ENCODE measurements at places on chromosomes 2 and 18.
A peak's percentile ranks its signal among the peaks of the same experiment; 100 is the strongest.

- no peak for DNase-seq
Observed at GRCh38 chr2:85310330-85310729, 17.5 kb downstream of the TGOLN2 start.

- DNase-seq = no peak
Observed at GRCh38 chr2:70979180-70979488, 704 bp downstream of the ANKRD53 start.

DNA sequence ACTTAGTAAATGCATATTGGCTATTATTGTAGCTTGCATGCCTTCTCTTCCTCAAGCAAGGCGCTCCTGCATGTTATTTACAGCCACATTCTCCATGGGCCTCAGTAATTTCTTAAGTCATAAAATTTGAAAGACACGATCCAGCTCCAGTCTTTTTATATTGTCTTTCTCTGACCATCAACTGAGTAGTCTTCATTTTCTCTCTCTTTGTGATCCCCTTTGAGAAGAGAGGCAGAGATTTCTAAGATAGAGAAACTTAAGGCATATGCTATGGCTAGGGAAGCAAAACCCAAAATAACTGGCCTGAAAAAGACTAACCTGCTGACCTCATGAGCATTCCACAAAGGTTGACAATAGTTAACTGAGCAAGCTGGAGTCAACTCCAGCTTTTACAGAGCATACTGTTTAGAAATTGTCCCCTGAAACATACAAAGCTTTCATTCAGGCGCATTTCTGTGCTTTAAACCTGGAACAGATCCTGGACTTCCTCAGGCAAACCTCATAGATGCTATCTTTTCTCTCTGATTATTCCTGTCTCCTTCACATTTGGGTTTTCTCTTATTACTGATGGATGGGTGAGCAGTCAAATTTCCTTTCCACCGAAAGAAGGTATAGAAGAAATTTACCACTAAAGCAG is 4.6 kb downstream of the DPP4 start:
- no peak for DNase-seq

DNA sequence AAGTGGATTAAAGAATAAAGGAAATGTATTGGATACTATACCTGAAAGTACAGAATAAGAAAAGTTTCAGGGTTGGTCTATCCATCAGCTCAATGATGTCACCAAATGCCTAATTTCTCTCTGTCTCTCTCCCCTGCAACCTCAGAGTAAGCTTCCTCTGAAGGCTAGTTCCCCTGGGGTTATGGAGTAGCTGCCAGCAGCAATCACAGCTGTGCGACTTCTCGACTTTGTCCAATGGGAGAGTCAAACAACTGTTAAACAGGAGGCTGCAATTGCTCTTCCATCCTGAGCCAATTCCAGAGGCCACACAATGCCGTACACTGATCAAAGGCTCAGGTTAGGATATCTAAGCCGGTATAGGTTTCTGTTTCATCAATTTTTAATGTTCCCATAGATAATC is 95.3 kb upstream of the FANCL start:
- DNase-seq = no peak

- no peak for DNase-seq
Observed at GRCh38 chr2:174247474-174248186, 702 bp downstream of the OLA1 start.

DNA sequence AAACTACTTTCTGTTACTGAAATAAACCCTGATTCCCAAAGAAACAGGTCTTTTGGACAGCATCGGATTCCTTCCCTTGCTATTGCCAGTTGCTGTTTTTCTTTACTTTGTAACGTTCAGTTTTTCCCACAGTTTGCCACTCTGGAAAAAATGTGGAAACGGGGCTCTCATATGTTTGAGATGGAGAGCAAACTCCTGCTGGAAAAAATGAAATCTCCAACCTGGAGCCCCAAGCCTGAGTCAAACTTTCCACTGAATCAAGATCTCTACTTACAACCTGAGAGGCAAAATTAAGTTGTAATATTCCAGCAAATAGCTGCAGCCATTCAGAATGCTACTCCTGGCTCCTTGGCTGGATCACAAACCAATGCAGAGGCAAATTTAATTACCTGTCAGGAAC is 270.7 kb downstream of the SRBD1 start:
- no peak for DNase-seq

- DNase-seq = no peak
Observed at GRCh38 chr2:42178335-42178734, 9.2 kb downstream of the EML4 start.

DNA sequence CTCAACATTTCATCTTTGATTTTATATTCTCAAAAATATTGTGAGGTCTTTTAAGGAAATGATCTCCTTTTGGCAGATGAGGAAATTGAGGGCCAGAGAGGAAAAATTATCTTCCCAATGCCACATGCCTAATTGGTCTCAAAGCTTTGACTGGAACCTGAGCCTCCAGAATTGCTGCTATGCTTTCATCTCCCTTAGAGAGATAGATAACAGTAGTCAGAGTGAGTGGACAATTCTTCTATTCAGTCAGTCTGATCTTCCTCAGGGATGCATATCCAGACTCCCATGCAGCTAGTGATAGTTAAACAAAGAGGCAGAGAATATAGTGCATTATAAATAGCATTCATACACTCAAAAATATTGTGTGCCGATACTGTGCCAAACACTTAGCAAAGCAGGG is 3.8 kb upstream of the CLASP1 start:
- DNase-seq = no peak

- no peak for DNase-seq
Observed at GRCh38 chr2:134104754-134105153, 149.1 kb upstream of the MGAT5 start.

DNA sequence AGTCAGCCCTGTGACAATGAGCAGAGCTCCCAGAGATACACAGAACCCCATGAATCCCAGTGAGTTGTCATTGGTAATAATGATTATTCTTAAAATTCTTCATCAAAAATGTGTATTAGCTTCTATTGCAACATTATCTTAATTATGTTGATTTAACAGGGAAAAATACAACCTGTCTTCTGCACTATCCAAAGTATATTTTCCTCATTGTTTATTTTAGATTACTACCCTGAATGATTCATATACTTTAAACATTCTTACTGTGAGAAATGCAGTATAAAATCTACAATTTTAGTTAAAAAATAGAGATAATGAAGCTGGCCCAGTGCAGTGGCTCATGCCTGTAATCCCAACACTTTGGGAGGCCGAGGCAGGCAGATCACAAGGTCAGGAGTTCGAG is 125.2 kb upstream of the LYPD1 start:
- no peak for DNase-seq

DNA sequence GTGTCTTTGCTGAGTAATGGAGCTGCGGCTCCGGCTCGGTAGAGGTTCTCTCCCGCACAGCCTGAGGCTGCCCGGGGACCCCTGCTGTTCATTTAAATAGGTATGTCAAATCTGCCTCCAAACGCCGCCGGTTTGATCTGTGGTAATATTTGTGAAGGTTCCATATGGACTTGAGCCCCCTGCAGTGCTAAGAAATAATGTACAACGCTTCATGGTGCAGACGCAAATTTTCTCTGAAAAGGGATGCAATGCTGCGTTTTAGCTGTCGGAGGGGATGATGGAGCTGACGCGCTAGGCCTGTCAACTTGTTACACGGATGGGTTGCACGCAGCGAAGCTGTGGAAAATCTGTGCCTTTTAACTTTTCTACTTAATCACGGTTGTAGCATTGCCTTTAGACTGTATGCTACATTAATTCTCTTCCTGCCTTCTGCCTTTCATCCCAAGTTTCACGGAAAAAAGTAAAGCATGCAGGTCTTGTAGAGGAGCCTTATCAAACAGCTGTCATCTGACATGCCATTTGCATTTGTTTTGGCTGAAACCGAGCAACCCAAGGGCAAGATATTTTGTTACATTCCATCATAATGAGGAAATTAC is 43.2 kb downstream of the MRPS9 start:
- DNase-seq = no peak

- no peak for DNase-seq
Observed at GRCh38 chr2:240287011-240287410, 146.6 kb upstream of the OTOS start.

GRCh38 chr2:10722252-10722825 is 909 bp downstream of the ATP6V1C2 start:
- no peak for DNase-seq

- DNase-seq = no peak
Observed at GRCh38 chr18:11081009-11081532, 68.3 kb downstream of the PIEZO2 start.

DNA sequence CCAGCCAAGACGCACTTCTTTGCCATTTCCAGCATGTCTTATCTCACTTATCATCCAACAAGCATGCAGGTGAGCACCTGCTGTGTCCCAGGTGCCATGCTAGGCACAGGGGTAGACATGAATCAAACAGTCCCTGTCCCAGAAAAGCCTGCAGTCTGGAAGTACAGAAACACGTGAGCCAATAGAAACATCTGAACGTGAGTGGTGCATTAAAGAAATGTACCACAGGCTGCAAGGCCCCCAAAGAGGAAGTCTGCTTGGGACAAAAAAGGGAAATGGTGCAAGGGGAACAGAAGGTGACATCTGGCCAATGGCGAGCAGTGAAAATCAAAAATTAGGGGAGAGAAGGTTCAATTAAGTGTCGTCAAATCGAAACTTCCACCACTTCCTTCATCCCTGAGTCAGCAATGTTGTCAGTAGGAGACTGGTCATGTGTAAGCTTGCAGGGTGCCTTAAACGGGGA is 17.6 kb upstream of the TMEM247 start:
- no peak for DNase-seq

DNA sequence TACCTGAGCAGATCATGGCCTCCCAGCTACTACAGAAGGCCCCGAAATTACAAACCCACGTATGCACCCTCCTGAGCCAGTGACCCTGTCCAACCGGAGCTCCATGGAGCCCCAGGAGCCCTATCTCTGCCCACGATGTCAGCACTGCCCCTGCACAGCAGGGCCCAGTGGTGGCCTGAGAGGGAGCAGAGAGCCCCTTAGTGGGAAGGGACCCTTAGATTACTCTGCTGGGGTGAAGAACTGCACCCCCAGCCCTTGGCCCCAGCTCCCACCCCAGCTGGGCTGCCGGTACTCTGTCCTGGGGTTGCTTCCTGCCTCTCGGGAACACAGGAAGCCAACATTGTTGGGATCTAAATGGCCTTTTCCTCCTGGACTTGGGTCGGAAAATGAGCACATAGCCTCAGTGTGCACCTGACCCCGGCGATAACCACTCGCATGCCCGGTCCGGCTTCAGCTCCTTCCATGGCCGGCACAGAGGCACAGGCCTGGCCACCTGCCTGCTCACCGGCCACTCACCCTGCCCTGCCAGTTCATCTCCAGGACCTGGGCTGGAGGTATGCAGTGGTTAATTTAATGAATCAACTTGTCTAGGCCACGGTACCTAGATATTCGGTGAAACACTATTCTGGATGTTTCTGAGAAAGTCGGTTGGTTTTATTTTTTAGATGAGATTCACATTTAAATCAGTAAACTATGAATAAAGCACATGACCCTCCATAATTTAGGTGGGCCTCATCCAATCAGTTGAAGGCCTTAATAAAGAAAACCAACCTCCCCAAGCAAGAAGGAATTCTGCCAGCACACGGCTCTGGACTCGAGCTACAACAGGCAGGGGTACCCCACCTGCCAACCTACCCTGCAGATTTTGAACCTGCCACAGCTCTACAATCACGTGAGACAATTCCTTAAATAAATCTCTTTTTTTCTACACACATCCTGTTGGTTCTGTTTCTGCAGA is 19.2 kb downstream of the TNS1 start:
- DNase-seq = no peak

GRCh38 chr2:140929849-140930248 is 1201.0 kb downstream of the LRP1B start:
- DNase-seq = no peak

GRCh38 chr2:101692766-101693165 is 4.7 kb upstream of the MAP4K4 start:
- DNase-seq = no peak

DNA sequence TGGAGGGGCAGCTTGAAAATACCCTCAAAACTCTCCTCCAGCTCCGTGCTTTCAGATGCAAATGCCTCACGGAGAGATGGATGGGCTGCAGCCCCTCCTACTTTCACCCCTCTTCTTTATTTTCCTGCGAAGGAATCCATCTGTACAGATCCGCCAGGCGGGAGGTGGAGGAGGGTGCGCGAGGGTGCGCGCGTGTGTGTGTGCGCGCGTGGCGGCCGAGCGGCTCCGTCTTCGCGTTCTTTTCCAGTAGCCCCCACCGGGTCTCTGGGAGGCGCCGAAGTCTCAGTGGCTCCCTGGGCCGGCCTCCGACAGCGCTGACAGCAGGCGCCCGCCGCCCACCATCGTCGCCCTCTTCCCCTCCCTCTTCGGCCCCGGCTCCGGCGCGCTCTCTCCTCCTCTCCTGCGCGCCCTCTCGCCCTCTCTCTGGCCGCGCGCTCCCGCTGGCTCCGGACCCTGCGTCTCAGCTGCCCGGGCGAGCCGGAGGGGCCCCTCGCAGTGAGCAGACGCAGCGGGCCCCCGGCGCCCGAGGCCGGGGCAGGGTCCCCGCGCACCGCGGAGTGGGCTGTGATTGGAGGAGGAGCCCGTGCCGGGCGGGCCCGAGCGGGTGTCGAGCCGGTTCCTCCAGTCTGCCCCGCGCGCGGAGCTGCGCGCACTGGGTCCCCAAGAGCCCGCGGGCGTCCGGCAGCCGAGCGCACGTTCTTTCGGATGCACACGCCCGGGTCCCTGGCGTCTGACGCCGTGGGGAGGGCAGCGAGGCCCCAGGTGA is at the start of gene CDH7:
Gene CDH7 (plus strand): TSS at position 624 of the 766 bp plus-strand sequence. CDS start 11,831 bp downstream, outside the sequence.
- DNase-seq = peak; percentile 50

- no peak for DNase-seq
Observed at GRCh38 chr18:47081578-47081977, 46.2 kb upstream of the ELOA2 start.

GRCh38 chr2:61210332-61210981 is 48.5 kb downstream of the C2orf74 start:
- DNase-seq = no peak

- DNase-seq = no peak
Observed at GRCh38 chr2:236531996-236532395, 37.6 kb upstream of the ACKR3 start.

GRCh38 chr18:45765796-45766195 is 41.8 kb downstream of the SLC14A1 start:
- DNase-seq = no peak
